ENCODE measurements at places on chromosomes 5 and 9. TPM values are rescaled to one million over a fixed set of nuclear protein-coding genes. Genes with fewer than 3 reads are reported as not detected.

DNA sequence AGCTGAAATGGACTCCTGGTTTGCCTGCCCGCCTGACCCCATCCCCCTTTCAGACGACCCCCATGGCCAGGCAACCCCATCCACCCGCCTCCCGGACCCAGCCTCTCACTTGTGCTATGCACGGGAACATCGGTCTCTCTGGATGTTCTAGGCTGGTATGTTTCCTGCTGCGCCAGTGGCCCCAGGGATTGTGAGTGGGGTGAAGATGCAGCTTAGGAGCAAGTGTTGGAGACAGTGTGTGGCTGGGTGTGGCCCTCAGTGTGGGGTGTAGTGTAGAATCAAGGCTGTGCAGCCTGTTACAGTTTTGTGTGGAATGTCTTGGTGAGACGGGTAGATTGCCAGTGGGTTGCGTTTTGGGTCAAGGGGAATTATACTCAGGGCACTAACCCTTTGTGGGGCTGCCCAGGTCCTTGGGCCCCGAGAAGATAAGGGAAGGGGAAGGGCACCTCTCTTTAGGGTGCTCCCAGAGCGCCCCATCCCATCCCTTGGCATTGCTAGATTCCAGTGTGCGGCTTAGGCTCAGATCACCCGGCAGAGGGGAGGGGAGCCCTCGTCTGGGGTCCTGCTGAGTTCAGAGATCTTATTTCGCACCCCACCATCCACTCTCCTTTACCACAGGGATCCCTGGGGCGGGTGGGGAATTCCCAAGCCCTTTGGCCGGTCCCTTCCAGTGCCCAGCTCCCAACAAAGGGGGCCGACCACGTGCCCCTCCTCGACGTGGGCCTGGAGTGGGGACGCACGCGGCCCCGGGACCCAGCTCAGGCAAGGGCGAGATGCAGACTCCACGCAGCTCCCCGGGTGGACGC is 4.6 kb downstream of the IER5L start:
- DNase-seq = no peak

CXXC5 gene
- total RNA-seq = 34.9 TPM

DNA sequence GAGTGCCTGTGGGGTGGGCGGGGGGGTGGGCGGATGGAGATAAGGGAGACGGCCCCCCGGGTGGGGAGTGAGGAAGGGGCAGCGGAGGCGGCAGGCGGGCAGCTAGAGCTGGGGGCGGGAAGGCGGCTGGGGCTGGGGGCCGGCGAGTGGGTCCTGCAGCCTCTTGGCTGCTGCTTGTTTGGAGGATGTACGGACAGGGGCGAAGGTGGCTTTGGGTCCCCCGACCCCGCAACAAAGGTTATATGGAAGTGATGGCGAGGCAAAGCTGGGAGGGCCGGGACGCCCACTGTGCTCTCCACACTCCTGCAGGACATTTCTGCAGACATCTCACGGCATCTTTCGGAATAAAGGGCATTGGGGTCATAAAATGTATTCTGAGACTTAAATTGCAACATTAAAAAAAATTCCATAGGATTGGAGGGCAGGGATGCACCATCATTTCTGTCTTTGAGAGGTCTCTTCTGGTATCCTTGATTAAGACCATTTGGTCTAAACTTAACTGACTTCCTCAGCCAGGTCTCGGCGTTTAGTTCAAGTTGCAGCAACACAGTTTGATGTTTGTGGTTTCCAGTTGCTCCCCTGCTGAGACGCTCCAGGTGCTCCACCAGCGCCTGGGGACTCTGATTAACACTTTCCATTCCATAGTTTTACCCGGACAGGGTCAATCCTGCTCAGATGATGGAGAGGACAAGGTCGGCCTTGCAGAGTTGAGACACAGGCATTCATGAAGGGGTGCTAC is 101.6 kb upstream of the SSBP2 start:
- DNase-seq = peak; percentile 33

CFAP77 gene
- total RNA-seq = 0.53 TPM

GRCh38 chr5:169225830-169226356 is 75.0 kb downstream of the SLIT3 start:
- DNase-seq = no peak

- no peak for DNase-seq
Observed at GRCh38 chr5:94524841-94525697, 93.3 kb downstream of the KIAA0825 start.

FAM78A gene
- 24.0 TPM for total RNA-seq

DNA sequence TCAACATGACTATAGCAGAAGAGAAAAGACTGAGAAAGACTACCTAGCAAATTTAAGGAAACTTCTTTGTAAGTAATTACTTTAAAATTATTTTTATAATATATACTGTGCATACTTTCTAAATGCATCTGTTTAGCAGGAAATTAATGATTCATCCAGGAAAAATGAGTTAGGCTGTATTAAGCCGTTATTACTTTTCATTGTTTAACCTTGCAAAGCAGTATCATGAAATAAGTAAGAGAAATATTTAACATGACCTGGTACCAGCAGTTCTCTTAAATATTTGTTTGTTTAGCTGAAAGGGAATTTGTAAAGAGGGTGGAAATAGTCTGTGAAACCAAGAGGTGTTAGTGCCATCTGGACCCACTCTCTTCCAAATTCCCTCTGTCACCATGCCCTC is 175.0 kb downstream of the GNAQ start:
- no peak for DNase-seq

GRCh38 chr5:60993875-60994571 is 49.0 kb downstream of the NDUFAF2 start:
- peak; percentile 43 for DNase-seq

OLFM1 gene
- total RNA-seq = 5.6 TPM

DNA sequence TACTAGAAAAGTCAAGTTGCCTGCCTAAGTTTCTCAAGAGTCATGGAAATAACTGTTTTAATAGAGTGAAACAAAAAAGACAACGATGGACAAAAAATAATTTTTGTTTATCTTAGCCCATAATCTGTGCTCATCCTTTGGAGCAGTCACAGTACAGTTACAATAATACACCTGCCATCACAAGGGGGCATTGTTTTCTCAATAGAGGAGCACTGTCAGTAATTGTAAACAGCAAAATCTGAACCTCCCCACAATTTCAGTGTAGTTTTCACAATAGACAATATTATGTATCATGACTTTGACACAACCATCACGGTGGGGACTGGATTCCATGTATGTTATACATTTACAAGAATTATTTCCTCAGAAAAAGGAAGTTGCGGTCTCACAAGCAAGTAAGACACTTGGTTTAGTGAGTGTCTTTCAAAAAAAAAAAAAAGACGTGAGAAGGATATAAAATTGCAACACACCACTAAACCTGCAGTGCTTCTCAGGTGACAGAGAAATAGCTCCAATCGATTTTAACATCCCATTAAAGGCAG is 586.3 kb downstream of the PTPRD start:
- DNase-seq = no peak

HTR1A gene
- not detected for total RNA-seq

GRCh38 chr5:78504704-78505677 is 143.6 kb downstream of the LHFPL2 start:
- DNase-seq = peak; percentile 80

- DNase-seq = no peak
Observed at GRCh38 chr9:127344368-127345000, 52.5 kb upstream of the SLC2A8 start.

DNA sequence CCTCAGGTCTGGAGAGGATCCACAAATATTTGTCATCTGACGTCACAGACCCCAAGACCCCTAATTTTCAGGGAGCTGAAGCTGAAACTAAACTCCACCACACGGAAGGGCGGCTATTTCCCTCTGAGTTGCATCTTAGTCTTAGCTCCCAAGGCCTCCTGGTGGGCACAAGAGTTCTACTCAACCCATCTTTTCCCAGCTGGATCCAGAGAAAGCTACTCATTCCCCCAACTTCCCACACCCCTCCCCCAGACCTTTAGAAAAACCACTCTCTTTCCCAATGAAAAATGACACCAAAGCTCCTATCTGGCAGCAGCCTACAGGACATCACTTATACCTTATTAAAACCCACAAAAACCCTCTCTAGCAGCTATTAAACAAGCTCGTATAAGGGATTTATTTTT is 67.1 kb upstream of the SLC1A1 start:
- no peak for DNase-seq

- peak; percentile 66 for DNase-seq
Observed at GRCh38 chr5:172496671-172497371, 42.5 kb upstream of the SH3PXD2B start.

DNA sequence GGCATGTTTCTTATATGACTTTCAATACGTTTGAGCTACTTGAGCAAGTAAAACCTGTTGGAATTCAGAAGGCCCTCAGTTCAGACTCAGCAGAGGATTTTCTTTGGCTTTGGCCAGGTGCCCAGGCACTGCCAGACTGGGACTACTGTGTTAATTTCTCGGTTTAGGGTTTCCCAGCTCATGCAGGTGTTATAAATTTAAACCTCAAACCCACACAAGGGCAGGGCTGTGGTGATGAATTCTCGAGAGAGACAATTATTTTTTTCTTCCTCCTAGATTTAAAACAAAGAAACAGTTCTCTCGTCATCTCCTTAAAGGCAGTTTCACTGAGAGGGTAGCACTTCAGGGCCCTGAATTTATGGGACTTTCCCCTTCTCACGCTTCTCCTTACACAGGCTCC is 406.0 kb upstream of the PIK3R1 start:
- DNase-seq = no peak

DNA sequence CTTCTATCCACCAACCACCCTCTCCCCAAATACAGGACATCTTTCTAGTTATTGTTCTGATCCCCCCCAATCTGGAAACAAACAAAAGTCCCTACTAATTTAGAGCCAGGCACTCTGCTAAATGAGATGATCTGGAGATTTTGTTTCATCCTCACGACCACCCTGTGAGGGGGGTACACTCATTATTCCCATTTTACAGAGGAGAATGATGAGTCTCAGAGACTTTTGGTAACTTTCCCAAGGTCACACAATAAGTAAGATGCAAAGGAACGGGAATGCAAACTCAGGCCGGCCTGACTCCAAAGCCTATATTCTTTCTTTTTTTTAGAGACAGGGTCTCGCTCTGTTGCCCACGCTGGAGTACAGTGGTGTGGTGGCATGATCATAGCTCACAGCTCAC is 9.4 kb downstream of the PDGFRB start:
- no peak for DNase-seq

- peak; percentile 16 for DNase-seq
Observed at GRCh38 chr5:107104040-107104995, 566.4 kb downstream of the EFNA5 start.

DNA sequence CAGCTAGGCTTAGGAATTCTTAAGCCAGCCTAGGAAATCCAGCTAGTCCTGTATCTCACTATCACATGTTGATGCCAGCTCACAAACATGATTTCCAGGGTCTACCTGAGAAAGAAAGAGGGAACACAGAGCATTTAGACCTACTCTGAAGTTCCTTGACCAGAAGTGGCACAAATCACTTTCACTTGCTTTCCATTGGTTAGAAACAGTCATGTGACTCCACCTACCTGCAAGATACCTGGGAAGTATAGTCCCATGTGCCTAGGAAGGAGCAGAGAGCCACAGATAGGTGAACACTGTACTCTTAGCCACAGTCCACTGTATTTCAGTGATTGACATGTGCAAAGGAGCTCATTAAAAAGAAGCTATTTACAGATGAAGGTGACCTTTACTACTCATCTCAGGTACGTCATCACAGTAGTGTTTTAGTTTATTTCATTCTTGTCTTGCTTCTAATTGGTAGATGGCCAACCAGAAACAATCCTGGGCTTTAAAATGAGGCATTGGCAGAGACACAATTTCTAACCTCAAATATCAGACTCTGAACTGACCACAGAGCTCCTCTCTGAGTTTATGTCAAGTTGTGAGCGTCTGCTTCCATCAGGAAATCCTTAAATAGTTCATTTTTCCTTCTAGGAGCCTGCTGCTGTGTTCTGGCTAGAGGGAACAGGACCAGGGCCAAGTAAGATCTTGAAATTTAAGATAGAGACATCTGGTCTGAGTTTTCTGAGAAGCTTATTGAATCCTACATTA is 340.7 kb downstream of the TLE4 start:
- no peak for DNase-seq

Measured in heart right ventricle (tissue), 16 donors.